ENCODE measurements at places on chromosomes 1 and 21. TPM values are rescaled to one million over a fixed set of nuclear protein-coding genes. Genes with fewer than 3 reads are reported as not detected.

AADACL4 gene
- not detected for total RNA-seq

ZNF691 gene
- total RNA-seq = 7.7 TPM

DNA sequence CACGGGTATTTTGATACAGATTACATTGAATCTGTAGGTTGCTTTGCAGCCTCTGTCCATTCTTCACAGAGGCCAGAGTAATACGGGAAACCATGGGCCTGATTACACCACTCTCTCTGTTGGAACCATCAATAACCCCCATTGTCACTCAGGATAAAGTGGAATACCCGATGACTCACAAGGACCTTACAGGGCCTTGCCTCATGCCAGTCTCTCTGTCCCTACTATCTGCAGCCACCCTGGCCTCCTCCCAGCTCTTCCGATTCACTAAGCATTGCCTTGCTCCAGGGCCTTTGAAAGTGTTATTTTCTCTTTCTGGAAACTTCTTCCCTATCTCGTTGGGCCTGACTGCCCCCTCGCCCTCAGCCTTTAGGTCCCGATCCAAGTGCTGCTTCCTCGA lies 61.7 kb downstream of the HMGB4 start:
- DNase-seq = no peak

DNA sequence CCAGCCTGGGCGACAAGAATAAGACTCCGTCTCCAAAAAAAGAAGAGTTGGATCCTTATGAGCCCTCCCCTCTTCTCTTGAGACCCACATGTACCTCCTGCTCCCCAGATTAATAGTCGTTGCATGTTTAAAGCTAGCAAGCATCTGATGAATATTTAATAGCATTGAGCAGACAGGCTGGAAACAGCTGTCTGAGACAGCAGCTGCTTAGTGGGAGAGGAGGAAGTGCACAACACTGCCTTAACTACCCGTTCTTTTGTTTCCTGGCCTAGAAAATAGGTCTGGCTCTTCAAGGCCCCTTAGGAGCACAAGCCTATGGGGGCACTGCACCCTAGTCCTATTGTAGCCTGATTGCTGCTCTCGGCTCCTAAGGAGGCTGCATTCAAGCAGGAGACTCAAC lies 17.3 kb upstream of the TMEM39B start:
- no peak for DNase-seq

DNA sequence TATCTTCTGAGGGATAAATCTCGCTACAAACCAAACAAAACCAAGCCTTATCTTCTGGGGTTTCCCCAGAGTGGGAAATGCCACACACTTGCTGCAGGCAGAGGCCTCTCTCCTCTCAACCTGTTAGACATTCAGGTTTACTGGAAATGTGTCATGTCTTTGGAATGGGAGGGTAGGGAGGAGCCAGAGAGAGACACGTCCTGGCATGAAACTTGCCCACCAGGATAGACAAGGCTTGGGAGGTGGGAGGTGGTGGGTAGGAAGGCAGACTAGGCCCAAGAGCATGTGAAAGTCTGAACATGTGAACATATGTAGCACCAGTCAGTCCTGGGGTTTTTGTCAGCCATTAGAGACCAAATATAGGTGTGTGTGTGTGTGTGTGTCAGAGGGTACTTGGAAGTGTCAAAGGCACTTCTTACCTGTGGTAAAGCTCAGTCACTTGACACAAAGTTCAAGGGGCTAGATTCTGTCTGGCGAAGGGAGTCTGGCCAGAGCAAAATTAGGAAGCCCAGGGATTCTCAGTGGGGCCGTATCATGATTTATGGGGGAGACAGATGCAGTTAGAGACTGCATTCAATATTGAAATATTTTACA lies 32.4 kb upstream of the PIGC start:
- DNase-seq = no peak

- DNase-seq = no peak
Observed at GRCh38 chr1:22043198-22043769, 9.2 kb upstream of the CDC42 start.

DNA sequence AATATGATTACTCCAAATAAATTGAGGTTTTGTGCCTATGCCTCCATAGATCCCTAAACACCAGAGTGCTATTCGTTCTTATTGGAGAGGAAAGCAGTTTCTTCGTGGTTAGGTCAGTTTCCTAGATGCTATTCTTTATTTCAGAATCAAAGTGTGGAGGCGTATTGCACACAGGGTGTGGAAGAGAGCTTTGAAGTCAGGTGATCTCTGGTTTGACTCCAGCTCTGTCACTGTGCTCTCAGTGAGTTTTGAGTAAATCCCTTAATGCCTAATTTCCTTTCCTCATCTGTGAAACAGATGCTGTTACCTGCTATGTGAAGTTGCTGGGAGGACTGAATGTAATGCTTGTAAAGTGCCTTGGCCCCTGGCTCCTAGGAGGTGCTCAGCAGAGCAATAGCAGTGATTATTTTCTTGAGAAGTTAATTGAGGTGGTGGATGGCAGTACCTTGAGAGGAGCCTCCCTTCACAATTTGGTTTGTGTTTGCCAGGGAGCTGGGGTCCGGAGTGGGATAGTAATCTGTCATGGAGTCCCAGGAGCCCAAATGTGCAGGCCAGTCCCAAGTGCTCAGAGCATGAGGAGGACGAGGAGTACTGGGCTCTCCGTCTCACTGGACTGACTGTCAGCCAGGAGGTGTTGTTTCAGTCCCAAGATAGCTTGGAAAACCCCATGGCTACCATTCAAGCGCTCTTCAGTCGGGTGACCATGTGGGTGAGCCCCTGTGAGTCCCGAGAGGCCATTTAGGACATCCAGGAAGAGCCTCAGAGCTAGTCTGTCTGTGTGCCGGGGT lies 14.9 kb downstream of the NTPCR start:
- DNase-seq = no peak

DNA sequence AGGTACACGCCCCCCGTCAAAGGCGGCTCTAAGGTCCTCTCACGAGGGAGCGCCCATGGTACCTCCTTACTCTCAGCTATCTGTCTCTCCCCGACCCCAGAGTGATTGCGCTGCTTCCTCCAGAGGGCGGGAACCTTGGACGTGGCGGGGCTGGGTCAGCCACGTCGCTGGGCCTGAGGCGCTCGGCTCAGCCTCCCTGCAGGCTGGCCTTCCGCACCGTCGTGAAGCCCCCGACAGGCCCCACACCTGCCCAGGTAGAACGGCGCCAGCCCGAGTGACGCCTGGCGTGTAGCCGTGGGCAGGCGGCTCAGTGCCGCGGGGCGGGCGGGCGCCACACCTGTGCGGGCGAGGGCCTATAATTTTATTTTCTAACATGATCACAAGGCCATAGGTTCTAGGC lies 122.2 kb upstream of the BEND5 start:
- no peak for DNase-seq

- no peak for DNase-seq
Observed at GRCh38 chr1:197998110-197998509, 80.9 kb downstream of the LHX9 start.
